ENCODE measurements at places on chromosomes 3 and 15. TPM values are rescaled to one million over a fixed set of nuclear protein-coding genes. Genes with fewer than 3 reads are reported as not detected.

DNA sequence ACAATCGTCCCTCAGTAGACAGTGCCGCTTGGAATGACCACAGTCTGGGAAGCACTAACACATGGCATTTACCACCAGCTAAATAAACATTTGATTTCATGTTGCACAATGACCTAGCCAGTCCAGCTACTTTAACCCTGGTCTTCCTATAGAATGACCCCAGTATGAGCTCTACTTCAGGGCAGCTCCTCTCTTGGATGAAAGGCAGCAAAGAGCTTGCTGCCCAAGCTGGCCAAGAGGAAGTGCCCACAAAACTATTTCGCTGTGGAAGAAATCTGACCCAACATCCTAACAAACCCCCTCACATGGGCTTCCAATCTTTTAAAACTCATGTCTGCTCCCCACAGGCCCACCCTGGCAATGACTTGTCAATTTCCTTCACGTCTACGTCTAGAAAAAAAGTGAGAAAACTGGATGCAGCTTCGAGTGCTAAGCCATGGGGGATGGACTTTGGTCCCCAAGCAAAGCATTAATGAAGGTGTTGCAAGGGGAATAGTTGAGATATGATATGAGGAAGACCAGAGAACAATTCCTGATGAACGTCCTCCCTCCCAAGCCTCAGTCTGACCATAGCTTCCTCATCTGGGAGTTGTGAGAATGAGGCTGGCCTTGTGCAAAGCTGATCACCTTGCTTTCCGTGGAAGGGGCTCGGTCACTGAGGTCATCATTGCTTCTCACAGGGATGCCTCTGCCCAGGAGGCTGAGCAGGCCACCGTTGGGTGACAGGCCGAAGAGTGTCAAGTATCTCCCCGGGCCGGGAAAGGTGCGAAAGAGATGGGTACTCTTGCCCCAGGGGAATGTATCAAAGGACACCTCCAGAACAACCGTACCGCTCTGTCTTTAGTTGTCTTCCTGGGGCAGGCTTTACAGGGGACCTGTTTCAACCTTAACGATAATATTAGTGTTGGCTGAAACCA is 964 bp downstream of the SLC25A20 start:
- DNase-seq = peak; percentile 32

ADAMTS17 gene
- 6.9 TPM for total RNA-seq

DNA sequence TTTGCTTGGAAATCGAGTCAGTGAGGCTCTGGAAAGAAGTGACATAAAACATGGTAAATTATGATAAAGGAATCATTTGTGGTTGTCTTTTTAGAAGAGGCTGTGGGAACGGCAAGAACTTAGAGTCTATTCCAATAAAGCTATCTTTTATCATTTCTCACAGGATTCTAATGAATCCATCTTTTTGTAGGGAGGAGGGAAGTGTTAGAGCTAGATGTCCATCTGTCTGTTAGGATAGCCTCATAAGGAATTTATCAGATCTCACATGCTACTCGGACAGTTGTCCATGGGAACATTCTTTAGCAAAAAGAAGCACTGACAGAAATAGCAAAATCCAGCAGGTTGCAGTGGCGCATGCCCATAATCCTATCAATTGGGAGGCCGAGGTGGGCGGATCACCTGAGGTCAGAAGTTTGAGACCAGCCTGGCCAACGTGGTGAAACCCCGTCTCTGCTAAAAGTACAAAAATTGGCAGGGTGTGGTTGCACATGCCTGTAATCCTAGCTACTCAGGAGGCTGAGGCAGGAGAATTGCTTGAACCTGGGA is 37.0 kb downstream of the STARD9 start:
- DNase-seq = no peak

GRCh38 chr3:81581966-81582599 is 179.4 kb downstream of the GBE1 start:
- peak; percentile 78 for DNase-seq

KLF15 gene
- 0.12 TPM for total RNA-seq

DNA sequence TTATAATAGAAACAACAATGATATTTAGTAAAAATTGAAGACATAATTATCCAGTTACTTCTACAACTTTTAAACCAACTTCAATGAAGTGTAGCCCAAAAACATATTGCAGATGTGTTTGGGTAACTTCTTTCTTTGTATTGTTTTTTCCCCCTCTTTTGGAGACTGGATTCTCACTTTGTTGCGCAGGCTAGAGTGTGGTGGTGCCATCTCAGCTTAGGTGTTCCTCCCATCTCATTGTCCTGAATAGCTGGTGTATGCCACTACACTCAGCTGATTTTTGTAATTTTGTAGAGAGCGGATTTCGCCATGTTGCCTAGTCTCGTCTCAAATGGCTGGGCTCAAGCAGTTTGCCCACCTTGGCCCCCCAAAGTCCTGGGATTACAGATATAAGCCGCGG is 148.1 kb downstream of the FNDC3B start:
- no peak for DNase-seq

- DNase-seq = no peak
These were observed 17.0 kb downstream of the KLHL6 start for GRCh38 chr3:183538486-183538885.

EBLN2 gene
- total RNA-seq = 3.8 TPM

DNA sequence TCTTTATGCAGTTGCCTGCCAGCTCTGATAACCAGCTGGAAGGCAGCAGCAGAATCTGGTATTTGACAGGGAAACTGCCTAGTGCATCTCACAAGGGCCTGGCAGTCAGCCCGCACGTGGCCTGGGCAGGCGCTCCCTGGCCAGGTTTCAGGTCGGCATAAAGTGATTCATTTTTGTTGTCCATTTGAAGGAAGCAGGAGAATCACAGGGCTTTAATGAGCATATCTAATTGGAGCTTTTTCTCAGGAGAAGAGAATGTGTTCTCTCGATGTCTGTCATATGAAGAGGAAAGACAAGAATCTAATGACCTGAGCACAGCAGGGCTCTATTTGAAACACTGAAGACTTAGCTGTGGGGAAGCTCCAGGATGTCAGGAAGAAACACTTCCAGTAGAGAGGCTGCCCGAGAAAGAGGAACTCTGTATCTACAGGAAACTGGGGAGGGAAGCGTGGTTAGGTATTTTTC is 98.8 kb upstream of the MB21D2 start:
- DNase-seq = peak; percentile 41

- DNase-seq = no peak
These were observed 69.1 kb downstream of the PEX5L start for GRCh38 chr3:179967622-179968021.

GRCh38 chr3:24222165-24222805 is 272.4 kb downstream of the THRB start:
- DNase-seq = peak; percentile 29

GRCh38 chr3:128572644-128573105 is 77.9 kb downstream of the RPN1 start:
- DNase-seq = peak; percentile 59

DNA sequence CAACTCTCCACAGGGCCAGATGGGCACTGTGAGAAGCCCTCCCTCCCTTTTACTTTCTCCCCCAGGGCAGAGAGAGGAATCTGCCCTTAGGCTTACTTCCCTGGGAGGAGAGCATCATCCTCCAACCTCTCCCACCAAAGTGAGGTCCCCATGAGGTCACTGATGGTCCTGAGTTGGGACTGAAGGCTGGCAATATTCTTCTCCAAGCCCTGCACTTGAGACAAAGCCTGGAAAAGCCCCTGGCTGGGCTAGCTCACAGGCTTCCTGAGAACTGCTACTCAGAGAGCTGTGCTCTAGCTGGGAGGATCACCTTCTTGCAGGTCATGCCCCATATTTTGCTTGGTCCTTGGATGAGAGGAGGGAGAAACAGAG is 110.0 kb upstream of the MEF2A start:
- no peak for DNase-seq
